ENCODE measurements at places on chromosomes 13 and 19.

DNA sequence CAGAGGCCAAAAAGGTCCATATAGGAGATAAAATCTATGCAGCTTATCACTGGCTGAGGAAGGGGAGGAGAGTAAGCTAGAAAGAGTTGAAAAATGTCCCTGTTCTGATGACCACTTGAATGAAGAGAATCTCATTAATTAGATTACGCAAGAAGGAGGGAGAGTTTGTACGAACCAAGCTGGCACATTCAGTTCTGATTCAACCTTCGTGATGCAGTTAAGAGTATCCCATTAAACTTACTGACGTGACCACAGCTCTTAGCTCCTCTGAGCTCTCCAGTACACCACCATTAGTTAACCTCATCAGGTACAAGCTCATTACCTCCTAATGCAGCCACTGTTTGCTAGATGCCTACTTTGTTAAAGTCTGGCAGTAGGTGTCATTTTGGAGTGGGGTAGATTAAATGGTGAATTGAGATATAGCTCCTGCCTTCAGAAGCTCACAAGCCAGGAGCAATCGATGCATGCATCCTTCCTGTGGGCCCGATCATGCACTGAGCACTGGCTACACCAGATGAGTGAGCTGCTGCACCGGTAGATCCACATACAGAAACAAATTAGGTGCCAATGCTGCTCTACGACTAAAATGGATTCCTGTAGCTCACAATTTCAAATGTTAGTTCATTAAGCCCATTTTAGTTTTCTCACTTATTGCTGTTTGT is 458.3 kb downstream of the COG6 start:
- DNase-seq = no peak

DNA sequence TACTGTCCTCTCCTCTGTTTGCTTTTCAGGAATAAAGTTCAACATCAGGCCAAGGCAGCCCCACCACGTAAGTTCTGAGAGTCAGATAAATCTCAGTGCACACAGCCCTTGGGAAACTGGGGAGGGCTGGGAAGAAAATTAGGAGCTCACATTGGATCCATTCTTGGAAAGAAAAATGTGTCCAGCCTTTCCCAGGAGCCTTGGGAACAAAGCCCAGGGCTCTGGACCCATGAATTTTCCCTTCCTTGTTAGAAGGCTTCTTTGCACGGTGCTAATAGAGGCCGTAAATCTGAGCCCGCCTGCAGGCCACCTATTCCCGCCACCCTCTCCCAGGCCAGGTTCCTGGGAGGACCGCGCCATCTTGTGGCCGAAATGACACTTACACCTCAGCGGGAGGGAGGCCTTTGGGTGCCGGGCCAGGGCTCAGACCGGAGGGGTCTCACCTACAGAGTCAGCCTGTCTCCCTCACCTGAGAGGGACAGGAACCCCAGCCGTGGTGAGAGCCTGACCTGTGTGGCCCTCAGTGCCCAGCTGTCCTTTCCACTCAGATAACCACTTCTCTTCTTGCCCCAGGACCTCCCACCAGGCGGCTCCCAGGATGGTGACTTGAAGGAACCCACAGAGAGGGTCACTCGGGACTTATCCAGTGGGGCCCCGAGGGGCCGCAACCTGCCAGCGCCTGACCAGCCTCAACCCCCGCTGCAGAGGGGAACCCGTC is 25.1 kb upstream of the KCTD15 start:
- DNase-seq = peak; percentile 69

DNA sequence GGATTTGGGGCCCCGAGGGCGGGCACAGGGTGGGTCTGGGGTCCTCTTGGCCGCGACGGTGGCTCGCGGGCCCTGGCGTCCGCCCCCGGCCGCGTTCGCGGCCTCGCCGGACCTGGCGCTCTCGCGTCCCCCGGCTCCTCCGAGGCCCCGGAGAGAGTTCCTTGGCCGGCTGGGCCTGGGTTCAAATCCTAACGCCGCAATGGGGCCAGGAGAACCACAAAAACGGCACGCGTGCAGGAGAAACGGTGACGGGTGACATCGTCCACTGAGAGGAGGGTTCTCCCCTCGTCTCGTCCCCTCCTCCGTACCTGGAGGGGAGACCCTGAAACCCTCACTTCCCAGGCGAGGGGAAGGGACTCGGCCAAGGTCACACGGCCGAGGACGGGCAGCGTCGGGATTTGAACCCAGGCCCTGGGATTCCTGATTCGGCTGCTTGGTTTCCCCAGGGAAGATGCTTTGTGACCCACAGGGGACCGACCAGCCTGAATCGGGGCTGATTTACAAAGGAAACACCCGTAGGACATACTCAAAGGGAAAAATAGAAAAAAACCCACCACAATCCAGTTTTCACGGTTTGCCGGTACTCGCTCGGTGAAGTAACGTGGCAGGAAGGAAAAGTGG is 624 bp downstream of the SAFB start:
- DNase-seq = no peak

GRCh38 chr13:27621116-27621365 is 651 bp upstream of the POLR1D start:
- DNase-seq = peak; percentile 36

- DNase-seq = no peak
Observed at GRCh38 chr13:75071796-75072195, 410.2 kb downstream of the TBC1D4 start.

GRCh38 chr13:75537401-75538365 is at the start of gene COMMD6:
Gene COMMD6, minus strand, starts transcription at chr13:75537841. Its CDS starts 36 bp downstream, at chr13:75537805.
- DNase-seq = peak; percentile 92

DNA sequence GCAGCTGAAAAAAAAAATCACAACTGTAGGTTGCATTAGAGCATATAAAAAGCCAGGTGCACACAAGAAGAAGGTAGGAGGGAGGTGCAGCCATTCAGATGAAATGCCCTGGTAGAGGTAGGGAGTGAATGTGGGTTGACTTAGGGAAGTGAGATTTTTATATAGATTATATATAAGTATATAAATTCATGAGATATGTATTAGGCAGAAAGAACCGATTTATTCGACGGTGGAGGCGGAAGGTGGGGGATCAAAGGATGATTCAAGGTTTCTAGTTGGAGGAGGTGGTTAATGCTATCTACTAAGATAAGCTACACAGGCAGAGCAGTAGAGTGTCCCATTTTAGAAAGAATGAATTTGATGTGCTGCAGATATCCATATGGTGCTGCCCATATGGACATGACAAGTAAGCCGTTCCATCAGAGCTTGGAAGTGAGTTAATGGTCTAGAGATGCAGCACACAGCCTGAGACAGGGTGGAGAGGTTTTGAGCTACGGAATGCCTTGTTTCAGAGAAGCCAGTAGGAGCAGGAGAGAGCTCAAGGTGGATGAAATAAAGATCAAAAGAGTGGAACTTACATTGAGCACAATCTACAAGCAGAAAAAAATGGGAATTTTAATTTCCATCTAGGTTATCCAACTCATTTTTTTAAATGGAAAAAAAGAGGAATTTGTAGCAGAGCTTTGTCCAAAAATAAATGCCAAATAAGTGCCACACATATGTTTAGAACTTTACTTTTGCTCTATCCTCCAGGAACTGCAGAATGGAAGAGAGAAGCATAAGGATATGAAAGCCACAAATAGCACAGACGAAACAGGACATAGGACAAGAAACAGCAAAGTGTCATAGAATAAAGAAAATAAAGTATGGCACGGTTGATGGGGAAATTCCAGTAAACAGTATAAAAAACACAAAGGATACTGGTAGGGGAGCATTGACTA is 177.3 kb downstream of the PCDH9 start:
- DNase-seq = no peak

GRCh38 chr19:57096685-57097361 is 23.0 kb upstream of the USP29 start:
- no peak for DNase-seq

DNA sequence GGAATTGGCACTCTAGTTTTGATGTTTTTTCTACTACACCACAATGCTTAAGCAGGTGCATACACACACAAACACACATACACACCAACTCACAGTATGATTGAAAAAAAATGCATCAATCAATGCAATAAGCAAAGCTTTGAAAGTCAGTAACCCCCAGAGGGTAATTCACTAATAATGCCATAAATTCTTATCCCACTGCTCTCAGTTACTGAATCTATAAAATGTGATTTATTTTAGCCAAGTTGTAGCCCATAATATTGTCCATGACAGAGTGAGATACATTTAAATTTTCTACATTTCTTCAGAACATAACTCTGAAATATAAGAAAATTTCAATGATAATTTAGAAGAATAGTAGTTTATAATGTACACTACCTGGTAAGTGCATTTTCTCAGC is 87.9 kb downstream of the LIG4 start:
- DNase-seq = no peak

GRCh38 chr19:1749373-1750342 is 3.6 kb upstream of the ONECUT3 start:
- no peak for DNase-seq

- DNase-seq = no peak
Observed at GRCh38 chr19:49491804-49492572, 4.2 kb upstream of the RPS11 start.

All from RWPE1 (cell line).